Neuronal stem cell (in vitro differentiated cells): ENCODE measurements at places on chromosomes 13 and 19.

DNA sequence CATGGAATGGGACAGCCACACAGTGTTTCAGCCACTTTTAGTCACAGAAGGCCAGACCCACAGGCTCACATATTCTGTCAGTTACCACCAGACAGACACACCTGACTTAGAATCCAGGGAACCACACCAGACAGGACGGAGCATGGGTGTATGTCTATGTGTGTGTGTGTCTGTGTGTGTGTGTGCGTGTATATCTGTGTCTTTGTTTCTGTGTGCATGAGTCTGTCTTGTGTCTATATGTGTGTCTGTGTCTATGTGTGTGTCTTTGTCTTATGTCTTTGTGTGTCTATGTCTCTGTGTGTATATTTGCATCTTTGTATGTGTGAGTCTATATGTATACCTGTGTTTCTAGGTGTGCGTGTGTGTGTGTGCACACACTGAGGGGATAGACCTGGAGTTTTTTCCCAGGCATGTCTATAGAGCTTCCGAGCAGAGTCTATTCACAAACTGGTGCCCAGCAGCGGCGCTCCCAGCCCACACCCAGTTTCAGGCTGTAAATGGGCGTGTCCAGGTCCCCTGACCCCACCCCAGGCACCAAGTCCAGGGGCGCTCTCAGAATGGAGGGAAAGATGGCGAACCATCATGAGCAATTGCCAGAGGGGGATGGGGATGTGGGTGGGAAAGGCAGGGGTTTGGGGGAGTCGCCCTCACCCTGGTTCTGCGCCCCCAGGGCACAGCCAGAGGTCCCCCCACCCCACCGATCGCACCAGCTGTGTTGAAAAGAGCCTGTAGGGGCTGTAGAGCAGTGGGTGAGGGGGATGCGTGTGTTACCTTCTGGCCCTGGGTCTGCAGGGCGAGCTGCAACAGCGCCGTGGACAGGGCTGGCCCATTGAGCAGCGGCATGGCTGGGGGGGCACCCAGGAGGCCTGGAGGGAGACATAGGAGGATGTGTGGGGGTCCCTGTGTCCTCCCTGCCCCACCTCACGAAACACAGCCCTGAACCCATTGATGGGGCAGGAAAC is 6.3 kb upstream of the FDX2 start:
- no peak for DNase-seq

- DNase-seq: no peak
These were observed 131.2 kb downstream of the IRS2 start for GRCh38 chr13:109655206-109655600.

- no peak for DNase-seq
These were observed 7.9 kb upstream of the C13orf46 start for GRCh38 chr13:113981611-113982295.

GRCh38 chr19:35045667-35046300 is 4.3 kb downstream of the HPN start:
- no peak for DNase-seq

GRCh38 chr13:38321654-38322053 is 28.0 kb upstream of the UFM1 start:
- DNase-seq: no peak

DNA sequence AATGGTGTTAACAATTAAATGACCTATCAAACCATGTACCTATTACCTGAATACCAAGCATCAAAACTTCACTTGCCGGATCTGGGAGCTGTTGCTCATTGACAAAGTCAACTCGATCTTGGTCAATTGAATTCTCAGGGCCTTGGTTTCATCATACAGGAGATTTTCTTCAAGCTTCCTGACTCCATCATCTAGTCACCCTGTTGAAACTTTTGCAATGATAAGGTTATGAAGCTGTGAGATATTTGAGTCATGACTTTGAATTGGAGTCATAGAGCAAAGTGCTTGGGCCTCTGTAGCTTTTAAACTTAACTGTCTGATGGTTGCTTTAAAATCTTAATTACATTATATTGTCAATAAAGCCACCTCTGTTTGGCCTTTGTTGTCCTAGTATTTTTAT is 260.9 kb downstream of the COG6 start:
- DNase-seq: no peak

GRCh38 chr13:70090036-70090723 is 17.4 kb upstream of the ATXN8OS start:
- no peak for DNase-seq

DNA sequence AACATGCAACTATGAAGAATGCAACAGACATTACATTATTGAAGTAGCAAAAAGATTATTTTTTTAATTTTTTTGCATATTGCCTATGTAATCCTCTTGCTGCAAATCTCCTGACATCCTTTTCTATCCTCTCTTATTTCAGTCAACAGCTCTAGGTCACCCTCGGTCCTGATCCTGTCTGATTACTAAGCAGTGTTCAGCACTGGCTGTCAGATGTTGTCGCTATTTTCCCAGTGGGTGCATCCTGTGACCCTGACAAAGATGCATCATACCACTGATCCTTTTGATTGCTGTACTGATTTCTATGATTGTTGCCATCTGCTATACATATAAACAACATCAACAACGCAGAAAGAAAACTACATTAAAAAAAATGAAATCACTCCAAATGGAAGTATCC is 443.7 kb upstream of the PRR20A start:
- DNase-seq: no peak

GRCh38 chr19:52990759-52991418 is 22.8 kb upstream of the ERVV-1 start:
- no peak for DNase-seq

DNA sequence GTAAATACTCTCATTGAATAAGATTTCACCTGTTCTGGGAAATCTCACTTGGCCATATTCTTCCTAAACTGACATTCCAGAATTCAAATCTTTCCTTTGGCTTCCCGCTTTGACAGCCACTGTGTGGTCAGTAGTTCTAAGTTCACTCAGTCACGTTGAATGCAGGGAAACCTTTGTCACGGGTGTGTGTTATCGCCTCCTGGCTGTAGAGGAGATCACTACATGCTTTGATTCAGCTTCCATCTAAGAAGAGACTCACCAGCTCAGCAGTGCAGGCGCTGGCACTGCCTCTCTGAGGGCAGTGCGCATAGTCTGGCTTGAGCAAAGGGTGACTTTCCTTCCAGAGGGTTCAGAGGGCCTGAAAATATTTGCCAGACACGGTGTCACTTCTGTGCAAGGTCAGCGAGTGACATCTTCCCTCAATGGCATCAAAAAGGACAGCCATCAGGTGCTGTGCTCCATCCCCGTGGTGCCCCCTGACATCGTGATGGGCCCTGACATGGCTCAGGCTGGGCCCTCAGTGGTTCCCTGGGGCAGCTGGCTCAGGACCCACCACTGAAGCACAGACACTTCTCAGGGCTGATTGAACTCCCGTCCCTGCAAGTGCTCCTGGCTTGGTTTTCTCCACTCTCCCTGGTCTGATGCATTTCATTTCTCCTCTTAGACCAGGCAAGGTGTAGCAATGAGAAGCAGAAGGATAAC is 635.4 kb upstream of the ARGLU1 start:
- peak; percentile 27 for DNase-seq

DNA sequence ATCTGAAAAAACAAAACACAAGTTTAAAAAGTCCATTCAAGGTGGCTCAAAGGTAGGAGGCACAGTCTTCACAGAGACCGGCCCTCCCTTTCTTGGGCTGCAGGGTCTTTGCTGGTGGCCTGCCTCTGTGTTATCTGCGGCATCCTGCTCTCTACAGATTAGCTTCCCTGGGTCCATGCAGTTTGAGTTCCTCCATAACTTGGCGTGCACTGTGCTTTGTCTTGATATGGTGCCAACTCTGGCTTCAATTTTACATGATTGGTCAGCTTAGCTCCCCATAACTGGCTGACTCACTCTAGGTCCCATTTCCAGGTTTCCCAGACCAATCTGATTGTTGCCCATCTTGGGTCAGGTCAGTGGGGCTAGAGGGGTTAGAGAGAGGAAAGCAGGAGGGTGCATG is 41.8 kb downstream of the TPT1 start:
- DNase-seq: no peak

DNA sequence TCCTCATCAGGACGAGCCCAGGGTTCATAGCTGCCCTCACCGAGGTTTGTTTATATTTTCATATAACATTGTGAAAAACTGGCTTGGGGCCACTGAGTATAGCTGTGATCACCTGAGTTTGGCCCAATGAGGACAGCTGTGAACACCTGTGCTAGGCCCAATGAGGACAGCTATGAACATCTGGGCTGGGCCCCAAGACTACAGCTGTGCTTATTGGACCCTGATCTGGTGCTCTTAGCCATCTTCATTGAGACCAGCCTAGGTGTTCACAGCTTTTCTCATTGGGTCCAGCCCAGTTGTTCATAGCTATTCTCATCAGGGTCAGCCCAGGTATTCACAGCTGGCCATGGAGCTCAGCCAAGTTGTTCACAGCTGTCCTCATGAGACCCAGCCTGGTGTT is 1167.3 kb downstream of the UQCRFS1 start:
- DNase-seq: no peak

- no peak for DNase-seq
These were observed 5.2 kb downstream of the CHAMP1 start for GRCh38 chr13:114319441-114319913.

GRCh38 chr13:93967286-93967685 is 512.2 kb downstream of the DCT start:
- no peak for DNase-seq

GRCh38 chr19:11261431-11261970 is 823 bp downstream of the DOCK6 start:
- no peak for DNase-seq

- no peak for DNase-seq
These were observed 11.8 kb upstream of the BTBD2 start for GRCh38 chr19:2027361-2027760.

DNA sequence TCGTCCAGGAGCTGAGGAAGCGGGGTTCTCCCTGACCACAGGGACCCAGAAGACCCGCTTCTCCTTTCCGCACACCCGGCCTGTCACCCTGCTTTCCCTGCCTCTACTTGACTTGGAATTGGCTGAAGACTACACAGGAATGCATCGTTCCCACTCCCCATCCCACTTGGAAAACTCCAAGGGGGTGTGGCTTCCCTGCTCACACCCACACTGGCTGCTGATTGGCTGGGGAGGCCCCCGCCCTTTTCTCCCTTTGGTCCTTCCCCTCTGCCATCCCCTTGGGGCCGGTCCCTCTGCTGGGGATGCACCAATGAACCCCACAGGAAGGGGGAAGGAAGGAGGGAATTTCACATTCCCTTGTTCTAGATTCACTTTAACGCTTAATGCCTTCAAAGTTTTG is 18.9 kb downstream of the VASP start:
- DNase-seq: peak; percentile 68

DNA sequence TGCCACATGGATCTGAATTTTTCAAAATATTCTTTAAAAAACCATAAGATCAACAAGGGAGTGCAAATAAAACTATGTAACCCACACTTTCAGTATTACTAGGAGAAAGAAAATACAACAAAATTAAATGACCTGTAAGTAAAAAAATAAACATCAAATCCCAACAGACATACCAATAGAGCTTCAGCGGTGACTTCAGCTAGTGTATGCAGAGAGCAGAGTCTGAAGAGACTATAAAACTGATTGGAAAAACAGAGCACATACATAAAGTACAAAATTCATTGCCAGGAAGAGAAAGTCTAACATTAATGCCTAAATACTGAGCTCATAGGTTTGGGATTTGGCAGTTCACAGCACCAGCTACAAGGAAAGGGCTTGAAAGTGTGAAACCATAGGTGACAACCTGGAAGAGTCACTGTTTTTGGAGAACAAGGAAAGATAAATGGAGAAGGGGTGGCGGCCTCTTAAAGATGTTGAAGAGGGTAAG is 291.1 kb downstream of the LMO7 start:
- no peak for DNase-seq

DNA sequence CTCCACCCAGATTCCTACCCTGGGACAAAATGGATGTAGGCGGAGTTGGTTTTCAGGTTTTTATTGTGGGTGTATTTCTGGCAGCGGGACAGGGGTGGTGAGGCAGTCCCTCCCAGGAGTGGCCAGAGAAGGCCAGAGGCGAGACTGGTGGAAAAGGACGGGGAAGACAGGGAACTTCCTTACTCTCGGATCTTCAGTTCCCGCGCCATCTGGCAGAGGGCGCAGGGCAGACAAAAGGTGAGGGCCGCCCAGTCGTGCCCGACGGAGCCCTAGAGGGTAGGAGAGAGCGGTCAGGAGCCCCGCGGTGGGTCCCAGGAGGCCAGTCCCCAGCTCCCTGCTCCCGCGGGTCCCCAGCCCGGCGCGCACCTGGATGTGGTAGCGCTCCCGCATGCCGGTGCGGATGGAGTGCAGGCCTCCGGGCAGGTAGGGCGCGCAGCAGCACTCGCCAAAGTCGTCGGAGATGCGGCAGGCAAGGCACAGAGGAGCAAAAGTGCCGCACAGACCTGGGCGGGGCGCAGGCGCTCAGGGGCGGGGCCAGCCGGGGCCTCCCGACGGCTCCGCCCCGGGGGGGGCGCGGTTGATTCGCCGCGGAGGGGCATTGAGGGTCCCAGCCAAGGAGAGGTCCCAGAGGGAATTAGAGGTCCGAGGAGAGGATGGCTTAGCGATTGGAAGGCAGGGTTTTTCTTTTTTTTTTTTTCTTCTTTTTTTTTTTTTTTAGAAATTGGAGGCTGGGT is 3.0 kb downstream of the CNFN start:
- peak; percentile 71 for DNase-seq

DNA sequence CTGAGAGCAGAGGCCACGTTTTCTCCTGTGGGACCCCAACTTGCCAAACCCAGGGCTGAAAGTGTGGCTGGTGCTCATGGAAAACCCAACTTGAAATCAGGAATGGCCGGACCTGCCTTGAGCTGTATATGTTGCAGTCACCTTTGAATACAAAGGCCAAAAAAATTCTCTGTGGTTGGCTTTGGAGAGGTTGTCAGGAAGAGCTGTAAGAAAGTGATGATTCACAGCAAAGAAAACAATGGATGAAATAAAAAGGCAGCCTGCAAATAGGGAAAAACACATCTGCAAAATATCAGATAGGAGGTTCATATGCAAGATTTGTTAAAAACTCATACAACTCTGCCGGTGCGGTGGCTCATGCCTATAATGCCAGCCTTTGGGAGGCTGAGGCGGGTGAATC is 715.8 kb downstream of the UQCRFS1 start:
- DNase-seq: no peak

- DNase-seq: peak; percentile 77
These were observed 133.4 kb upstream of the PEG3 start for GRCh38 chr19:56973713-56974555.

DNA sequence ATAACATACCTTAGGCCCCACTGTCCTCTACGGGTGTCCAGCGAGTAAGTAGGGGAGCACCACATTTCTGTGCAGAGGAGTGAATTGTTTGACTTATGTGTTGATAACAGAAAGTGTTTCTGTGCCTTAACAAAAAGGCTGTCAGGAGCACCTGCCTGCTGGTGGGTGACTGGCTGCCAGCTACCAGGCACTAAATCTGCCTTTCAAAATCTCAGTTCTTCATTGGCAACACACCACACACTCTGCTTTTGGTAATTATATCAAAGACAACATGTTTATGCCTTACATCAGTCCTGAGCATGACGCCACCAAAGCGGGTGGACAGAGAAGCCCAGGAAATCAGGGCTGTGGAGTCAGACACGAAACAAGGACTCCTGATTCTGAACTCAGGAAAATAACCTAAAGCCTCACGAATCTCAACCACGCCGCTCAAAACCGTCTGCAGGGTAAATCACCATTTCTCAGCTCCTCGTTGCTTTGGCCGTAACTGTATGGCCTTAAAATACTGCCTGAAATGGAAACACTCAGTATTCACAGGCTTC is 105.2 kb upstream of the SOX1 start:
- DNase-seq: no peak
